Bone marrow (tissue), 2 donors: ENCODE measurements at places on chromosomes 12 and 14.
A peak's percentile ranks its signal among the peaks of the same experiment; 100 is the strongest.

DNA sequence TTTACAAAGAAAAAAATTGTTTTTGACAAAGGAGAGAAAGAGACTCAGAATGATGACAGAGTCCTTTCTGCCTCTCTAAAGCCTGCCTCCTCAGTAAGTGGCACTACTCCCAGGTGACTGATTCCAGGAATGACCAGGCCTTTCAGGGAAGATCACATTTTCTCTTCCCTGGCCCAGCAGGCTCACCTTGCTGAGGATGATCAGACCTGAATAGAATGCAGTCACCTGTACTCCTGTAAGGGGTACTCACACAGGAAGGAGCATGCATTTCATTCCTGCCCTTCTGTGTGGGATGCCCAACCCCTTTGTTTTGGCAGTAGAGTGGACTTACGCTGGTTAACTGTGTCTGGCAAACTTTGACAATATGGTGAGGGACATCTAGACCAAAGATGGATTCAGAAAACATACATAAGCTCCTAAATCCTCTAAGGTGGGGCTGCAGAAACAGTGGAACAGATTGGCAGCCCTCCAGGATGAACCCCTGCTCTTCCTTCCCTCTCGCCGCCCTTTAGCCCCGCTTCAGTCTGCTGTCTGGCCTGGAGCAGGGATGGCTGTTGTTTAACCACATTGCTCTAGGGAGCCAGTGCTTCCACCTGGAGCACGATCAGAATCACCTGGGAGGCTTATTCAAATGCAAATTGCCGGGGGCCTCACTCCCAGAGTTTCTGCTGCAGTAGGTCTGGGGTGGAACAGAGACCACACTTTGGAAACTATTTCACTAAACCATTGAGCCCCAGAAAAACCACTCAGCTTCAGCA, 29.8 kb downstream of the ERG28 start:
- DNase-seq: no peak

DNA sequence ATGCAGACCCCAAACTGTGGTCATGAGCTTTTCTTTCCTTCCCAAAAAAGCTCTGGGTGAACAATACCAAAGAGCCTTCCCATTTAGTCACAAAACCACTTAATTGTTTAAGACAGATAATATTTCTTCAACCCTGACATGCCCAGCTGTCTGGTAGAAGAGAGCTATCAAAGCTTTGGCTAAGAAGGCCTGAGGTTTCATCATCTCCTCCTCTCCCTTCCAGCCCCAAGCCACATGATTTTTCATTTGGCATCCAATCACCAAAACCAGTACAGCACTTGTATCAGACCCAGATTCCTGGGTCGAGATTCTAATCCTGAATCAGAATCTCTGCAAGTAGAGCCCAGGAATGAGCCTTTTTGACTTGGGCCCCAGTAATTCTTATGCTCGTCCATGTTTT, 199.6 kb upstream of the TMEM260 start:
- no peak for DNase-seq

- no peak for DNase-seq
Observed at GRCh38 chr12:114274131-114274530, 131.8 kb downstream of the TBX5 start.

GRCh38 chr12:126591533-126591932, 1526.3 kb downstream of the AACS start:
- no peak for DNase-seq

DNA sequence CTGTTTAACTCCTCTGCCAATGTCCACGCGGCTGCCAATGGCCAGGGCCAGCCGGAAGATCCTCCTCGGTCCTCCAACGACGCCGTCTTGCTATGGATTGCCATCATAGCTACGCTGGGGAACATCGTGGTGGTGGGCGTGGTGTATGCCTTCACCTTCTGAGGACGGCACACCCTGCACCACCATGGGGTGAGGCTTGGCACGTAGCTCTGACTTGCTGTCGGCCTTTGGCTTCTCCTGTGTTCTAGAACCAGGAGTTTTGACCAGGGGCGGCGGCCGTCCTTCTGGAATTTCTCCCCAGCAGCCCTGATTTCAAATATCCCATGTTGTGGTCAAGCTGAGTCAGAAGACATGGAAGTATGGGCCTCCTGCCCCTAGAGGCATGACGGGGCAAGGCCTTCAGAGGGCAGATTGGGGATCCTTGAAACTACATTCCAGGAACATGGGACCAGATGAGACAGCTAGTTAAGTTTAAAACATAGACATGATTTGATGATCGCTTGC, 47.5 kb downstream of the C14orf132 start:
- no peak for DNase-seq

DNA sequence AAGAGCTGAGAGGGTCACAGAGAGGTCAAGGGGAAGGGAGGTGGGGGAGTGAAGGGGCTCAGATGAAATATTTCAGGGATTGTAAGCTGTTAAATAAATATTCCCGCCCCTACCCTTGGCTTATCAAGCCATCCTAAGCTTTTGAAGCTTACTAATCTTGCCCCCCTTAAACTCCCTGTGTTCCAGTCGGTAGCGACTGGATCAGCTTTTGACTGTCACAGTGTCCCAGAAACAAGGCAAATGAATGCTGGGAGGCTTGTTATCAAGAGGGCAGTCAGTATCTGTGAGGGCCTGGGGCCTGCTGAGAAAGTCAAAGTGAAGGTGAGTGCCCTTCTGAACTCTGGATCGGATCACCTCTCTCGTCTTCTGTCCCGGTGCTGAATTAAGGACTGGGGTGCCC, 128.1 kb downstream of the DACT1 start:
- no peak for DNase-seq

DNA sequence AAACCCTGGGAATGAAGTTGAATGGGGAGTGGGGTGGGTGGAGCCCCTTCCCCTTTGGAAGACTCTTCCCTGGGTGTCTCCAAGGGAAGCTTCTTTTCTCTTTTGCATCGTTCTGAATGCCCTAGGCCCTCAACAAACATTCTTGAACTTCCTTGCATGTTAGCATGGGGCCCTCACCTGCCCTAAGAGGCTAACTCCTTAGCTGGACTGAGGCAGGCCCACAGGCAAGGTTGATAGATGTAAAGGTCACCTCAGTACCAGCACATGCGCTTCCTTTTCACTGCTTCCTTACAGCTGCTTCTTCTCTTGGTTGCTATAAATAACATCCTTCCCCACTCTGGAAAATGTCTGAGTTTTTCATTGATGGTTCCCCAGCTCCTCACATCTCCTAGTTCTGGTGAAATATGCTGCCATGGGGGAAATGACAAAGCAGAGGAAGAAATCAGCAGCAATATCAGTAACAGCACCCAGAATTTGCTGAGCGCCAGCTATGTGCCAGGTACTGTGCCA, 160.6 kb upstream of the FRMD6 start:
- no peak for DNase-seq

DNA sequence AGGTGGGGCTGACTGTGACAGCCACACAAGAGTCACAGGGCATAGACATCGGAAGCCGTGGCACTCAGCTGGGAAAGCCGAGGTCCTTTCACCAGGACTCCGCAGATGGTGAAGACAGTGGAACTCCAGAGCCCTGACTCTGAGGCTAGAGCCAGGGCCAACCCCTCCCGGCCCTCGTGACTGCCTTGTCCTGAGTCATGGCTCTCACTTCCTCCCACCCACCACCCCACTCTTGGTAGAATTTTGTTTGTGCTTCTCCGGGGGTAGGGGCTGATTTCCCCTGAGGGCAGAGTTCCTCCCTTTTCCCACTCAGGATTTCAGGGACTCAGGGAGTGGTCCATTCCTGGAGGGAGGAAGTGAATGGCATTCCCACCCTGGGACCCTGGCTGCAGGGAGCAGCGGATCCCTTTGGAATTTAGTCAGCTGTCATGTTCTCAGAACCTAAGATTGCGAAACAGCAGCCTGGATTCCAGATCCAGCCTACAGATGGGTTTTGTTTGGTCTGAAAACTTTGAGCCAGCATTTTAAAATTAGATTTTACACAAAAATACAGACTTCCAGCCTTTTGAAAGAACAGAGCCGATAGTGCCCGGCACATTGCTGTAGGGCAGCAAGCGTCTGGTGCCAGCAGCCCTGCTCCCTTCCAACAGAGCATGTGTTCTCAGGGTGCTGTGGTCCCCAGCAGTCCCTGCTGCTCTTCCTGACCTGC, 50.7 kb downstream of the TPCN1 start:
- DNase-seq: peak; percentile 13

DNA sequence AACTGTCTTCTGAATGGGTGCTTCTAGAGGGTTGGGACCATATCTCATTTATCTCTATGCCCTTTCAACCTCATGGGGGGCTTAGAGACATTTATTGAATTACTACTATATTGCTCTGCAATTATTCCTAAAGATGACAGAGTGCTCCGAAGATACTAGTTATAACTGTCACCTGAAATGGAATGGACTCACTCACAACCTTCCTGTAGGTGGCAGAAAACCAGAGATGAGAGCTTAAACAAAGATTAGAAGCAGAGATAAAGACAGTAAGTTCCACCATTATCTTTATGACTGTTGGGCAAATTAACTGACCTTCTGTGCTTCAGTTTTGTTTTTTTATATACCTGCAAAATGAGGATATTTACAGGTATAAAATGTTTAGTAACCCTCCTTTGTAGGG, 31.5 kb upstream of the GTF2A1 start:
- DNase-seq: no peak

DNA sequence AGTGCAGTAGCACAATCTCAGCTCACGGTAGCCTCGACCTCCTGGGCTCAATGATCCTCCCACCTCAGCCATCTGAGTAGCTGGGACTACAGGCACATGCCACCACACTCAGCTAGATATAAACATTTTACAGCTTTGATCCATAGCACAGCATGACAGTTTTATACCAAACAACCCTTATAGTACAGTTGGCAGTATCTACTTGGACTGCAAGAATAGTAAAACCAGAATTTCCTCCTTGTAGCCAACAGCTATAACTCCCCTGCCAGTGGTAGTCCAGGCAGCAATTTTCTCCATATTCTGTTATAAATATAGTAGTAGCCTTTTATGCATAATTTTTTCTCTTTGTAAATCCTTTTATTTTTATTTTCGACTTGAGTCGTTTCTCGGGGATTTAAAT, 317.0 kb downstream of the FUT8 start:
- DNase-seq: no peak

DNA sequence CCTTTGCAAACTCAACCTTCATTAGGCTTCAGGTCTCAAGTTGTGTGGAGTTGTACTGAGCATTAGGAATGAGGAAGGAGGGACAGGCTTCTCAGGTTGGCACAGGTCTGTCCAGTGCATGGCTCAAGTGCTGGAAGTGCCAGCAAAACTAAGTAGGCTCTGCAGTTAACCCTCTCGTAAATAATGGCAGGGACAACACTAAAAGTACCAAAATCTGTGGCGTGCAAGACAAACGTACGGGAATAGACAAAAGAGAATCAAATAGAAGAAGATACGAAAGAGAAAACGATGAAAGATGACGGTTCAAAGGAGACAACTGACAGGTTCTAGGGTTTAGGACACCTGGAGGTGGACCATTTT, 612 bp downstream of the TRAPPC6B start:
- DNase-seq: no peak

GRCh38 chr14:76644855-76645518, 116.3 kb upstream of the VASH1 start:
- no peak for DNase-seq

GRCh38 chr12:43060742-43061141, 471.2 kb upstream of the PRICKLE1 start:
- DNase-seq: no peak

- no peak for DNase-seq
Observed at GRCh38 chr12:65015850-65016249, 105.3 kb downstream of the WIF1 start.

- DNase-seq: no peak
Observed at GRCh38 chr12:119115296-119115905, 63.3 kb upstream of the HSPB8 start.

- DNase-seq: no peak
Observed at GRCh38 chr12:40225337-40225983, 663 bp downstream of the LRRK2 start.

DNA sequence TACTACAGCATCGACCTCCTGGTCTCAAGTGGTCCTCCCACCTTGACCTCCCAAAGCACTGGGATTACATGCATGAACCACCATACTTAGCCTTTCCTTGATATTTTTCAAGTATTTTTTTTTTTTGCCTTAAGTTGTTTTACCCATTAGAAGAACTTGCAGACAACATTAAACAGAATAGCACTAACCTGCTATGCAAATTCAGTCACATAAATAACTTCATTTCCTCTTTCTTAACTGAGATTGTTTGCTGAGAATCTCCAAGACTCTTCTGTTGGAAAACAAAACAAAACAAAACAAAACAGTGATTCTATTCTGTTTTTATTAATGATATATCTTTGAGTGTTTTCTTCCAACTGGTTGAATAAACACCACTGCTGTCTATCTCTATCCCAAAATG, 115.9 kb upstream of the IFNG-AS1 start:
- DNase-seq: no peak

GRCh38 chr14:105856676-105857219, 330.4 kb downstream of the TMEM121 start:
- DNase-seq: no peak

GRCh38 chr14:64953310-64953654, 10.7 kb upstream of the GPX2 start:
- DNase-seq: no peak

- no peak for DNase-seq
Observed at GRCh38 chr12:18340186-18340585, 78.9 kb downstream of the PIK3C2G start.

DNA sequence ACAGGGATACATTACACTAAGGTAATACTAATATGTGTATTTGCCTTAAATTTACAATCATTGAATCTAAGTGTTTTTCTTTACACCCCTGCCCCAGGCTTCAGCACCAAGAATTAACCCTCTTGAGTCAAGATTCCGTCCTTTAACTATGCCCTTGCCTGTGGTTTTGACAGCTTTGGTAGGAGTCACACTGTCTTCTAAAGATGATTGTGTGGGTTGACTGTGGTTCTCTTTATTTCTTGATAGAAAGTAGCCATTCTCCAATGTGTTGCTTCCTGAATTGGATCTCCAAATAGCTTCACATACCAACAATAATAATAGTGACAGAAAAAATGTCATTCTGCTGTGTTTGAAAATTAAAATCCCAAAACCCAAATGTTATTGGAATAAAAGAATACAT, 3.6 kb downstream of the CLEC7A start:
- DNase-seq: no peak

GRCh38 chr12:119288576-119288975, 46.0 kb upstream of the CCDC60 start:
- DNase-seq: no peak

GRCh38 chr14:104939666-104940410, 15.2 kb downstream of the PLD4 start:
- DNase-seq: no peak

DNA sequence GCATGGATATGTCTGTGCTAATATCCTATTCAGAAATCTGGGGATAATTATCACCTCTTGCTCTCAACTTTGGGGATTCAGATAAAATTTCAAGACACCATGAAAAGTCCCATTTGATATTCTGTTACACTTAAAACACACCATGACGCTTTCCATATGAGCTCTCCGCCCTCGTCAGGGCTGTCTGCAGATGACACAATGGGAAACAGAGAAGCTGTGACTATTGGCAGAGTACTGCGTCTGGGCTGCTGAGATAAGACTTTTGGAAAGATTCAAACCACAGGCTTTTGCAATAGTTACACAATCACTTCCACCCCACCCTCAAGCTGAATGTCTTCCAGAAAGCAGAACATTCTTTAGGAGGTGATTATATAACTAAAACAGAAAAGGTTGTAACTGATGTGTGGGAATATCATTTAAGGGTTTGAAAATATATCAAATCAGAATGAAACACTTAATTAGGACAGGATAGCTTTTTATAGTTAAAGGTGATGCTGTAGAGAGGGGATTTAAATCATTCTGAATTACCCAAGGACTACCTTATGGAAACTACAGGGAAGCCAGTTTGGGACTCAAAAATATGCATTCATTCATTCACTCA, 75.3 kb upstream of the TMPO start:
- peak; percentile 94 for DNase-seq
